ENCODE measurements at places on chromosomes 11 and 22.

DNA sequence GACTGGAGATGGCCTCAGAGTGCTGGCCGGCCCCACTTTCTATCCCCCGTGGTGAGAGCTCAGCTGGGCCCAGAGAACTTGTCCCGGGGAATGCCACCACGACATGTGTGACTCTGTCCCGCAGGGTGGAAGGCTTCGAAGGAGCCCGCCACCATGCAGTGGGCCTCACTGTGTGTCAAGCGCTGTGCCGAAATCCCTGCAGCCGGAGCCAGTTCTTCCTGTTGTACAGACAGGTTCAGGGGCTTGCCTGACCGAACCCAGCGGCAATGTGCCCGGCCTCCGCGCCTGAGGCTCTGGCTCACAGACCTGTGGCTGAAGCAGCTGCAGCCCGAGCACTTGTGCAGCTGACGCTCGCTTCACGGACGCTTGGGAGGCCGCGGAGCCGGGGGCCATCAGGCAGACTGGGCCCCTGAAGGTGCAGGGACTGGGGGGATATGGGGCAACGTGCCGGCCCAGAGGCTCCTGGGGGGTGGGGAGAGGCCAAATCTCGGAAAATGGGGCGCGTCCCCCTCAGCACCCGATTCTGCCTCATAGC is 650 bp downstream of the PPM1F start:
- peak; percentile 56 for DNase-seq

GRCh38 chr22:37370306-37370979 is 56.8 kb downstream of the ELFN2 start:
- DNase-seq: no peak

GRCh38 chr11:118033443-118033842 is 43.4 kb upstream of the TMPRSS4 start:
- no peak for DNase-seq

GRCh38 chr11:31628111-31628510 is 118.5 kb downstream of the ELP4 start:
- DNase-seq: no peak

- peak; percentile 14 for DNase-seq
Measured at GRCh38 chr22:30036656-30037055, 43.6 kb upstream of the HORMAD2 start.

DNA sequence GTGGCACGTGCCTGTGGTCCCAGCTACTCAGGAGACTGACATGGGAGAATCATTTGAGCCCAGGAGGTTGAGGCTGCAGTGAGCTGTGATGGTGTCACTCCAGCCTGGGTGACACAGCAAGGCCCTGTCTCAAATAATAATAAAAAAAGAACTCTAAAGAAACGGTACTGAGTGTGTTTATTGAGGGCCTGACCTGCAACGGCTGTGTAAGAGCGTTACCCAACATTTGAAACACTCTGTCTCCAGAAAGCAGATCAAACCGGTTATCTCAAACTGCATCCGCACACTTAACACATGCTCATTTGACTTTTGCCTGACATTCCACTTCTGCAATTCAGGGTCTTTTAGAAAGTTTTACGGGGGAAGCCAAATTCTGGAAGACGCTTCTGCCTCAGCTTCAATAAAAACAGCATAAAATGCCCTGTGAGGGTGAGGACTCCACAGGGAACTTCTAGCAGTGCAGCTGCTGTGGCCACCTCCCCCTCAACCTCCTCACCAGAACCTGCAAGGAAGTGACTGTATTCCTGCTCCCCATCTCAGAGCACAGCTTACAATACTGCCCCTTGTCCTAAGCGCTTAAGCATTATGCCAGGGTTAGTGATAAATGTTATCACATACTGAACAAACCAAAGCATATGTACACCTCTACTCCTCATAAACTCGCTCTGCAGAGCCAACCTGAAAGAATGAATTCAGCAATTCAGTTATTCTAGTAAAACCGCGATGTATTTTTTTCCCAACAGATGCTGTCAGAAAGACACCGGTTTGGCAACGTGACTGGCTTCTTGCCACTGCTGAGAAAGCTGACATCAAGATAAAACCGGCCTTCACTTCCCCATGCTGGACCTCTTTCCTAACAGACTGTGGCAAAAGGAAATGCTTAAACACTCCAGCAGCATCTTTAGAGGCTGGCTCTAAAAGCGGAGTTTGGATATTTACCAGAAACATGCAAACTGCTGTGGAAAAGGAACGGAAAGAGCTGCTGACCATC is 52.2 kb downstream of the PRDM10 start:
- DNase-seq: peak; percentile 69

DNA sequence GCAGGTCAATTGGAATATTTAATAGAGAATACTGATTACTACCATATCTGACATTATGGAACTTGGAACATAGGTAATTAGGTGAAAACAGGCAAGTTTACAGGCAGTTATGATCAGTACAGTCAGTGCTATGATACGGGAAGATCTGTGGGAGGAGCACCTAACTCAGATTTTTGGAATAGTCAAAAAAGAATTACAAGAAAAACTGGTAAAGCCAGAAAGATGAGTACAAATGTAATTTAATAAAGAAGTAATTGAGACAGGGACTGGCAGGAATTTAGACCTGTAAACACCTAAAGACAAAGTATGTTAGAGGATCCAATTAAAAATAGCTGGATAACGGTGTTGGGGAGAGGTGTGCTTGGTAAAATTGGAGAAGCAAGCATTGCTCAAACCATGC is 206.5 kb upstream of the ANO5 start:
- no peak for DNase-seq

GRCh38 chr22:25069758-25070481 is 117.4 kb downstream of the KIAA1671 start:
- DNase-seq: no peak

- no peak for DNase-seq
Measured at GRCh38 chr22:44776605-44777363, 24.4 kb downstream of the ARHGAP8 start.

GRCh38 chr22:37818409-37819104 is 4.6 kb upstream of the GALR3 start:
- peak; percentile 59 for DNase-seq

- DNase-seq: no peak
Measured at GRCh38 chr11:64560941-64561340, 30.1 kb upstream of the SLC22A12 start.

GRCh38 chr22:37237371-37238268 is 6.4 kb downstream of the RAC2 start:
- DNase-seq: peak; percentile 60

- DNase-seq: no peak
Measured at GRCh38 chr11:118610225-118610772, 2.9 kb downstream of the PHLDB1 start.

DNA sequence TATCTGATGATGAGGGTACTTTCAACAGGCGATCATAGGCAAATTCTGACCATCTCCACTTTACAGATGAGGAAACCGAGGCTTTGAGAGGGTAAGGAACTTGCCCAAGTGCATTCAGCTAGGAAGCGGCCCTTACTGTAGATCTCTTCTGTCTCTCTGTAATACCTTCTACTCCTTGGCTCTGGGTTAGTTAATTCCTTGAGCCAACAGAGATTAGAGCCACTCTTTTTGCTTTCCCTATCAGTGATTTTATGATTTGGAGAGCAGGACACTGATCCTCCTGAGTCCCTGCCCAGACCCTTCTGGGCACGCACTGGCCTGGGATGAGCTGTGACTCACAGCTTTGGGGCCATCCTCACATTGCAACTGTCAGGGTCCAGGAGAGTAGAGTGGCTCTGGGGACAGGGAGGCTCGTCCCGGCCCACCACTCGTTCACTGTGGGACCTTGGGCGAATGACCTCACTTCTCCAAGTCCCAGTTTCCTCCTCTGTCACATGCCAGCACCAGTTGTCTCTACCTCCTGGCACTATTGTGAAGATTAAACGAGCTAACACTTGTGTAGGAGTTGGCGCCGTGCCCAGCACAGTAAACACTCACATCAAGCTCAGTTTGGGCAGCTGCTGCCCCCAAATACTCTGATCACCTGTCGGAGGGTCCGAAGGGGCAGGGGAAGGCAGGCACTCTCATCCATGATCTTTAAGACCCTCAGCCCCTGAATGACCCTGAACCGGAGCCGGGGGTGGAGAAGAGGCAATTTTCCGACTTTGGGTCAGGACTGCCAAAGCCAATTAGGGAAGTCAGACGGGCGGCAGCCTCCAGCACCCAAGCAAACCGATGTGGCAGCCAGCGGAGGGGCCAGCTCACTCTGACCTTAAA is 235.0 kb downstream of the MIAT start:
- DNase-seq: peak; percentile 65

DNA sequence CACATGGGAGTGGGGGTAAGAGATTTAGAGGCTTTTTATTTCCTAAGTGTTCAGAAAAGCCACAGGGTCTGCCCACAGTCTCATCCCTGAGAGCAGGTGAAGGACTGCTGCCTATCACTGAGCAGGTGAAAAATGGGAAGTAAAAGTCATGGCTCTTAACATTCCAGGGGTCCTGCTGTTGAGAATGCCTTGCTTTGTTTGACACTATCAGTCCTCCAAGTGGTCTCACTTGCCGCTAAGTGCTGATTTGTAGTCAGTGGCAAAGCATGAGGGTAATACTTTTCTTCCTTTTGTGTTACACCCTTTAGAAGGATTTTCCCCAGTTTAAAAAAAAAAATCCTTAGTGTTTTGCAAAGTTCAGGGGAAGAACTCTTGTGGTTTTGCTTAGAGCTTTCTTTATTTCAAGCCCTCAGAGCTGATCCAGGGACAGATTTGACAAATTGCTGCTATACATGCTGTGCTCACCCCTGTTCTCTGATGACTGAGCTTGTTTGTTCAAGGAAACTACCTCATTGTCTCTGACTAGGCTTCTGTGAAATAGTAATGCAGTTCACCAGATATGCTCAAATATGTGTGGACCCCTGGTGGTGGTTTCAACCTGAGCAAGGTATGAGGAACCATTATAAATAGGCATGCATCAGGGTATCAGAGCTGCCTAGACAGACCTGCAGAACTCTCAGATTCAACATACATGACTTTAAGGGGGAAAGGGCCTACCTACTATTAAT is 141.0 kb downstream of the ARHGAP42 start:
- DNase-seq: peak; percentile 20

DNA sequence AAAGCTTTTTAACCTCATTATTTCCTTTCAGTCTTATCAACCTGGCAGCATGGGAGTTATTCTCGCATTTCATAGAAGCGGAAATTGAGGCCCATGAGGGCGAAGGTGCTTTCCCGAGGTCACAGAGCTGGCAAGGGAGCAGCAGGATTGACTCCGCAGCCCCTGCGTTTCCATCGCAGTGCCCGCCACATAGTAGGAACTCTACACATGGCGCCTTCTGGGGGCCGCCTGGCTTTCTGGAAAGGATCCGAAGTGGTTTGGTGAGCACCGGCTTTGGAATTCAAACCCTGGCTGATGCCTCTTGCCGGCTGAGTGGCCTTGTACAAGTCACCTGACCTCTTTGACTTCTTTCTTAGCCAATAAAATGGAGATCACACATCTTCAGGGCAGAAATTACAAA is 93.4 kb downstream of the CEP164 start:
- no peak for DNase-seq

GRCh38 chr11:39725081-39725480 is 1734.4 kb downstream of the LRRC4C start:
- no peak for DNase-seq

DNA sequence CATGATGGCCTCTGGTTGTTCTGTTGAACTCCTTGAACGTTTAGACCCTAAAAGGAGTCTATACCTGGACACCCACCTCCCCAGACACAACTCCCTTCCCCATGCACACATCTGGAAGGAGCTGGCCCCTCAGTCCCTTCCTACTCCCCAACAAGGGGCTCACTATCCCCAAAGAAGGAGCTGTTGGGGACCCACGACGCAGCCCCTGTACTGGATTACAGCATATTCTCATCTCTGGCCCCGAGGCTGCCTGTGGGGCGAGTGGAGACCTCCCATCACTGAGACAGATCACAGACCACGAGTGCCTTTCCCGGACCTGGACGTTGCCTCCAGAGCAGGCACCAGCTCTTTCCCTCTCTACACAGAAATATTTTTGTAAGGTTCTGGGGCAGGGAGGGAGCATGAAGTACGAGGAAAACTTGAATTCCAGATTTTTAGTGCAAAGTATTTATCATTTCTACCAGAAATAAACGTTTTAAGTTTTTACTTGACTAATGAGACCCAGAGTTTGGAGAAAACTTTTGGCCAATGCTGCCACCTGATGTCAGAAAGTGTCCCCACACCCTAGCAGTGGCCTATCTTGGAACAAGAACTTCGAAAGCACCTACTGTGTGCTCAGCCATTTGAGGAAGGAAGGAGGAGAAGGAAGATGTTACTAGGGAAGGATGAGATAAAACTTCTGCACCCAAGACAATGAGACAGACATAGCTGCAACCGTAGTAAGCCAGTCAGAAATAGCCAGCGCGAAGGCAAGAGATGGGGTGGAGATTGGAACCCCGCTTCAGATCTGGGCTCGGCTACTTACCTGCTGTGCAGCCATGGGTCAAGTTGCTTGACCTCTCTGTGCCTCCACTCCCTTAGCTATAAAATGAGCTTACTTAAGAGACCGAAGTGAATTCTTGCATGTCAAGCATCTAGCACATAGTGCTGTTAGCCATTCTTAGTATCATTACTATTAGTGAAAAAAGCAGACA is 10.2 kb upstream of the POU2F3 start:
- peak; percentile 25 for DNase-seq

GRCh38 chr22:19941365-19942082 is at the start of the genes COMT and TXNRD2:
Gene COMT, plus strand, starts transcription at chr22:19941772. Its CDS starts 20,755 bp downstream, at chr22:19962527.
Gene TXNRD2, minus strand, starts transcription at chr22:19941818. Its CDS starts 15 bp downstream, at chr22:19941803.
- peak; percentile 69 for DNase-seq

- DNase-seq: no peak
Measured at GRCh38 chr22:19875061-19875530, 20.4 kb upstream of the GNB1L start.

DNA sequence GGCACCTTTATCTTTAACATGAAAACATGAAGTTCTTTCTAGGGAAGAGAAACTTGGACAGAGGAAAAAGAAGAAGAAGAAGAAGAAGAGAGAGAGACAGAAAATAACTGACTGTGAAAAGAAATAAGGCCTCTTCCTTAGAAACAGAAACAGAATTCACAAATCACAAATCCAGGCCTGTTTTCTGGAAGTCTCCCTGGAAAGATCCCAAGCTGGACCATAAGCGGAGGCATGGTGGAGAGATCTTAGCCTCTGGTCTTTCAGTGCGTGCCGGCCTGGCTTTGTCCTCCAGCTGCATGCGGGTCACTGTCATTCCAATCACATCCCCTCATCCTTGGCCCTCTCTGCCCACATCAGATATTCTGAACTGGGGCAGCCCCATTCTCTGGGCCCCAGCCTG is 6.9 kb downstream of the FXYD6 start:
- DNase-seq: no peak
